ENCODE measurements at places on chromosomes 3 and 15.

GRCh38 chr3:51384055-51384725 lies 901 bp upstream of the MANF start:
- peak; percentile 65 for DNase-seq

DNA sequence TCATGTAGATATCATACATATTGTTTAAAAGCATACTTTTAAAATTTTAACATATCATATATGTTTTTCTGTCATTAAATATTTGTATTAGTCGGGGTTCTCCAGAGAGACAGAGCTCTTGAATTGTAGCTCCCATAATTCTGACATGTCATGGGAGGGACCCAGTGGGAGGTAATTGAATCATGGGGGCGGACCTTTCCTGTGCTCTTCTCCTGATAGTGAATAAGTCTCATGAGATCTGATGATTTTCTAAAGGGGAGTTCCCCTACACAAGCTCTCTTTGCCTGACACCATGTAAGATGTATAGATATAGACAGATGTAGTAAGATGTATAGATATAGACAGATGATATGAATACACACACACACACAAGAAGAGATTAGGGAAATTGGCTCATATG lies 161.2 kb upstream of the ABI3BP start:
- DNase-seq = no peak

GRCh38 chr15:96692826-96693225 lies 362.3 kb downstream of the NR2F2 start:
- no peak for DNase-seq

- no peak for DNase-seq
Observed at GRCh38 chr3:20401253-20401652, 215.2 kb upstream of the SGO1 start.

GRCh38 chr3:12822725-12823373 lies 18.5 kb downstream of the RPL32 start:
- no peak for DNase-seq

GRCh38 chr15:38217788-38218609 lies 34.6 kb upstream of the SPRED1 start:
- DNase-seq = no peak

Data from caudate nucleus (tissue), 63 donors.